ENCODE measurements at places on chromosomes 6 and 20.

GRCh38 chr6:37485291-37485702, 14.4 kb downstream of the CCDC167 start:
- DNase-seq, result no peak

GRCh38 chr6:132596201-132596600, 6.7 kb upstream of the TAAR5 start:
- no peak for DNase-seq

GRCh38 chr6:67759001-67759400, 876.1 kb upstream of the ADGRB3 start:
- no peak for DNase-seq

DNA sequence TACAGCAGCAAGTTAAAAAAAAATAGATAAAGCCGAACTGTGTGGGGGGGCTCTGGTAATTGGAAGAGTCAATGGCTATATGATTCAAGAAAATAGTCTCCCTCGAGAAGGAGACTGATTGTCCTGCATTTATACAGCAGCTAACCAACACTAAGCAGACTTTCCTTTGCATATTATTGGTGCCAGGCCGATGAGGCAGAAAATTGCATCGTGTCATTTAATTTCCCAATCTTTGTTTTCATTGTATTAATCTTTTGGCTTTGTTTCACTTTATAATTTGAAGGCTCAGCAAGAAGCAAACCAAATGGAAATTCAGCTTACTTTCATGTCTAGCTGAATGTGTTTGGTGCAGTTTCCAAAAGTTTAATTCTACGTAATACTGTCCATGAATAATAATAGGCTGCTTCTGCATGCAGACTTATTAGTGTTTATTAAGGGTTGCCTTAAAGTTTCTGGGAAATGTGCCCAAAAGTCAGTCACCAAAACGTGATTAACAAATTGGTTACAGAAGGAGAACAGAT, 258.5 kb downstream of the HACE1 start:
- no peak for DNase-seq

DNA sequence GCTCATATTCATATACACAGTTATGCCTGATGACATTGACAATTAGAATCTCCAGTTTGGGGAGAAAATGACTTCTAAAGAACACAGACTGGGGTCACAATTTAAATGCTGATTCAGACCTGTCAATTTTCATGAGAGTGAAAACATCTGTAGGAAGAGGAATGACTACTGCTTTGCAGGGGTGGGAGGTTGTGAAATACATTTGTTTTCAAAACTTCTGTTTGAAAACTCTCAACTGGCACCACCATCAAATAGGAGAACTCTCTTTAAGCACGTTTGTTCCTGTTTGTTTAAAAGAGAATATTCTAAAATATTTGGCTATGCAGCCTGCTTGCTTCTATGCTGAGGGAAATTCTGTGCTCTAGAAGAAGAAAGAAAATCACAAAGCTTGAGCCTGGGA, 50.8 kb upstream of the ADGRF5 start:
- no peak for DNase-seq

DNA sequence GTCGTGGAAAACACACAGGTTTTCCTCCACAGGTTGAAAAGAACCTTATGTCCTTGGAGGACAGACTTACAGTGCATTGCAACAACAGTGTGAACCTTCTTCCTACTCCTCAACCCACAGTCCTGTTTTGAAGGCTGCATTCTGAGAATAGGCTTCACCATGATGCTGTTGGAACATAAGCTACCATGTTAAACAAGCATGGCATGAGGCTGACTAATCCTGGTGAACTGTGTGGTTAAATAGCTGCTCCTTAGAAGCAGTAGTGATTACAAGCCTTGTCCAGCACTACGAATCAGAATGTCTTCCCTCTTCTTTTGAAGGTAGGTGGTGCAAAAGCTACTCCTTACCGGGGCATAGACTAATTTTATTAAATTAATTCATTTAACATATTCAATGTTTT, 368.5 kb upstream of the EPHA7 start:
- no peak for DNase-seq

DNA sequence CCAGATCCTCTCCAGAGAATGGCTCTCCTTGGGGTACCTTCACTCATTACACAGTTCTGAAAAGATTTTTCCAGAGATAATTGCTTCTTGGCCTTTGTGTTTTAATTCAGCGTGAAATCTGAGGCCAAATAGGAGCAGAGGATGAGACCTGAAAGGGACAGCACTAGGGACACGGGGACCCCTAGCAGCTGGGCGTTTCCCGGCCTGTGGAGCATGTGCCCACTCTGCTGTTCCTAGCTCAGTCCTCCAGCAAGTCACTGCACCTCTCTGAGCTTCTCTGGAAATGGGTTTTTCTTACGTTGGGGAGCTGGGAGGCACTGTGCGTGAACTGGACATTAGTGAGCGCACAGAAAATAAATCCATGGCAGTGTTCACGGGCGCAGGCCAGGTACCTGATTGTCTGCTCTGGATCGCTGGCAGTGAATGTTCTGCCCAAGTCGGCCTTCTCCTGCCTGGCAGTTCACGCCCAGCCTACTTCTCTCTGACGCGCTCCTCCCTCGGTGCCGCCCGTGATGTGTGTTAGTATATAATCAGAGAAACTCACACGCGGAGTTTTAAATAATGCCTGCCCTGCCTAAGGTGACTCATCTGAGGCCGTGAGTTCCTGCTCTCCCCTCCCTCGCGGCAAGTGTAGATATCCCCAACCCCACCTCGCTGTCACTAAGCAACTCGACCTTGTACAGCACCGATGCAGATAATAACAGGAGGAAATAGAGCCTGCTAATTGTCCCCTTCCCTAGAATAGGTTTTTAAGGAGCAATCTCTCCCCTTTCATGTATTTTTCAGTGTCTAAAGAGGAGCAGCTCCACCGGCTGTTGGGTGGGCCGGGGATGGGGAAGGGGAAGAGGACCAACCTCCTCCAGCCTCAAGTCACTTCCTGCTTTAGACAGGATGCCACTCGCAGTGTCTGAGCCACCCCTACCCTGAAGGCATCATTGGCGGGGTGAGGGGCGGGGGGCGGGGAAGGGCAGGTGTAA, 2.7 kb upstream of the TUBB2A start:
- no peak for DNase-seq

Data from hypothalamus (tissue), 51 donors.